ENCODE measurements at places on chromosomes 6 and 20. TPM values are rescaled to one million over a fixed set of nuclear protein-coding genes. Genes with fewer than 3 reads are reported as not detected.

LPIN3 gene
- polyA plus RNA-seq, result 5.4 TPM

KIAA1586 gene
- polyA plus RNA-seq, result 18.6 TPM

CEBPB gene
- 5.6 TPM for polyA plus RNA-seq

CD93 gene
- 19.8 TPM for polyA plus RNA-seq

MAS1 gene
- polyA plus RNA-seq, result 0.05 TPM

MROH8 gene
- polyA plus RNA-seq, result 11.1 TPM

- no peak for DNase-seq
These were observed 326.5 kb upstream of the RUNX2 start for GRCh38 chr6:45001663-45002062.

DNA sequence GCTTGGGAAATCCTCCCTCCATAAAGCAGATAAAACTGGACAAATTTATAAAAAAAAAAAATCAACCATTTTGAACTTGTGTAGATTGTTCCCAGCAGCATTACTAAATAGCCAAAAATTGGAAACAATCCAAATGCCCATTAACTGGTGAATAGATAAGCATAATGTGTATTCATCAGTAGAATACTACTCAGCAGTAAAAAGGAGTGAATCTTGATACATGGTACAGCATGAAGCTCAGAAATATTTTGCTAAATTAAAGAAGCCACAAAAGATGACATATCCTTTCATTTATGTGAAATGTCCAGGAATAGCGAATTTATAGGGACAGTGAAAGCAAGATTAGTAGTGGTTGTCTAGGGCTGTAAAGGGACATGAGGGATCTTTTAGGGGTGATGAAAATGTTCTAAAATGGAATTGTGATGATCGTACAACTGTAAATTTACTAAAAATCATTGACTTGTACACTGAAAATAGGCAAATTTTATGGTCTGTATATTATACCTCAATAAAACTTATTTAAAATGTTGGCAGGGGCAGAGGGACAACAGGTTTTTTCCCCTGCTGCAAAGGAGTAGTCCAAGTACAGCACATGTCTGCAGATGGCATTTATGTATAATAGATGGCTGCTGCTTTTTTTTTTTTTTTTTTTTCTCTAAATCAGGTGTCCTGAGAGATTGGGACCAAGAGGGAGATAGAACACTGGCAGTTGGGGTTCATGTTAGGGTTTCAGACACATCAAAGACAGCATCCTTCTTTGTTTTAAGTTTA lies 59.5 kb downstream of the CBFA2T2 start:
- no peak for DNase-seq

GRCh38 chr20:13786143-13786828 lies 1.5 kb downstream of the NDUFAF5 start:
- no peak for DNase-seq

- no peak for DNase-seq
These were observed 42.0 kb downstream of the JARID2 start for GRCh38 chr6:15287670-15288375.

DNA sequence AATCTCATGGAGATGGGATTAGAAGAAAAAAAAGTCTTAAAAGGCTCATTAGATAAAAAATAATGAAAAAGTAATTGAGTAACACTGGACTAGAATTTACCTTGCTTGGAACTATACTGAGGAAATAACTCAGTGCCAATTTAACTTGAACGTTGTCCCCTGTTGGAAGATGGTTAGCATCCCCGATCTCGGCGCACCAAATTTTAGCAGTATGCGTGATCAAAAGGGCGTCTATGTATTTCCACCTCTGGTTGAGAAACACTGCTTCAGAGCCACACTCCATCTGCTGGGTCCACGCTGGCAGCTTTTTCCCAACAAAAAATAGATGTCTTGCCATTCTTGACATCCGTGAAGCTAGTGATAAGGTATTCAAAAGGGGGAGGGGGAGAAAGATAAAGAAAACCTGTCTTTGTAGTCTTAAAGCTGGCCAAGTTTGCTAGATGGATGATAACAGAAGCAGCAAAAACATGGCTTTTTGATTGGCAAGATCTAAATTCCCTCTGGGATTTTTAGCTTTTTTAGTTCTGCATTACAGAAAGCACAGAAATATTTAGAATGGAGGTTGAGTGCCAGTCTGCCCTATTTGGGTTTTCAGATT lies 6.4 kb downstream of the HINT3 start:
- DNase-seq, result no peak

DNA sequence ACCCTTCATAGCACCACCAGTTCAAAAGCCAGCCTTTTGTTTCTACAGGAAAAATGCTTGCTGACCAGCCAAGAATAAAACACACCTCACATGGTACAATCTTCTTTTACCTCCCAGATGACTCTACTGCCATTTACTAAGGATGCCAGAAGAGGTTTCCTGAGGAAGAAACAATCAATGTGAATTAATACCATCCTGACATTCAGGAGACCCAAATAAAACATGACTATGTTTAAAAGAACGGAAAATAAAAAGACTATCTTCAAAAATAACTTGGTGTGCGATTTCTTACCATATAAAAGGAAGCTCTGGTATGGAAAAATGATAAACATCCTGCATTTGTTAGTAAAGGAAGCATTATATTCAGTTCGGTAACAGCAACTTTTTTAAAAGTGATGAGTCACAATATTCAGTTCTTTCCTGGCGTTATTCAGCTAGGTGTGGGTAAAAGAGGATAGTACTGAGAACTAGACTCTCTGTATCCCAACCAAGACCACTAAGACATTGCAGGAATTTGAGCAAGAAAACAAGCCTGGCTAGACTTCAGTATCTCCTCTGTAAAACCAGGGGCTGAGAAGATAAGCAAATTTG lies 16.3 kb downstream of the COL21A1 start:
- no peak for DNase-seq

DNA sequence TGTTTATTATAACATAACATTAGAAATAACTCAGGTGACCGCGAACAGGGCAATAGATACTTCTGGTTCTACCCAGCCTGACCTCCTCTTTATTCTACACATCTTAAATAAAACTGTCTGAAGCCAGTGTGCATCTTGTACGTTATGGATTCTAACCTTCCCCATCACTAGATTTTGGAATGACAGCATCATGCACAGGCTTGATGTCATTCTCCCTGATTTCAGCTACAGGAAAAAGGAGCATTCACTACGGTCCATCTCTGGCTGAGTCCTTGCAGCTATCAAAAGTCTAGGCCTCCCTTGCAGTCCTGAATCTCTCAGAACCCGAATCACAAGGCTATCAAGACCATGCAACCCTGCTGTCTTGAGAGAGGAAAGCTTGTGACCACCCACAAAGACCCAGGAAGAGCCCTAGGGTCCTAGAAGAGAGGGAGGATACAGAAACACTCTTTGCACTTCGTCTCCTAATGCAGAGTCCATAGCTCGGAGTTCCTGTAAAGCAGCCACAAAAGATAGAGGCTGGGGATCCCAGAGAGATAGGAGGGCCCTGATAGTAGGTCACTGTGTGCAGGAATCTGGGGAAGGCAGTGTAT lies 845 bp downstream of the HLA-DPA1 start:
- no peak for DNase-seq

DNA sequence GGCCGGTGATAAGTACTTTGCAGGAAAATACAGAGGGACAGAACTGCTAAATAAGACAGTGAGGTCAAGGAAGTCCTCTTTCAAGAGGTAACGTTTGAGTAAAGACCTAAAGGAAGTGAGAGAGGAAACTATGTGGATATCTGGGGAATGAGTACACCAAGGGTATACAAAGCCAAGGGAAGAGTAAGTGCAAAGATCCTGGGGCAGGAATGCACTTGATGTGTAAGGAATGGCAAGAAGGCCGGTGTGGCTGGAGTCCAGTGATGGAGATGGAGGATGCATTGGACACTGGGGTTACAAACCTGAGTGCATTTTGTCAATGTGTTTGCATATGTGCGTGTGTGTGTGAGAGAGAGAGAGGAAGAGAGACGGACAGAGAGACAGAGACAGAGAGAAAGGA lies 32.1 kb upstream of the TGM2 start:
- no peak for DNase-seq

DNA sequence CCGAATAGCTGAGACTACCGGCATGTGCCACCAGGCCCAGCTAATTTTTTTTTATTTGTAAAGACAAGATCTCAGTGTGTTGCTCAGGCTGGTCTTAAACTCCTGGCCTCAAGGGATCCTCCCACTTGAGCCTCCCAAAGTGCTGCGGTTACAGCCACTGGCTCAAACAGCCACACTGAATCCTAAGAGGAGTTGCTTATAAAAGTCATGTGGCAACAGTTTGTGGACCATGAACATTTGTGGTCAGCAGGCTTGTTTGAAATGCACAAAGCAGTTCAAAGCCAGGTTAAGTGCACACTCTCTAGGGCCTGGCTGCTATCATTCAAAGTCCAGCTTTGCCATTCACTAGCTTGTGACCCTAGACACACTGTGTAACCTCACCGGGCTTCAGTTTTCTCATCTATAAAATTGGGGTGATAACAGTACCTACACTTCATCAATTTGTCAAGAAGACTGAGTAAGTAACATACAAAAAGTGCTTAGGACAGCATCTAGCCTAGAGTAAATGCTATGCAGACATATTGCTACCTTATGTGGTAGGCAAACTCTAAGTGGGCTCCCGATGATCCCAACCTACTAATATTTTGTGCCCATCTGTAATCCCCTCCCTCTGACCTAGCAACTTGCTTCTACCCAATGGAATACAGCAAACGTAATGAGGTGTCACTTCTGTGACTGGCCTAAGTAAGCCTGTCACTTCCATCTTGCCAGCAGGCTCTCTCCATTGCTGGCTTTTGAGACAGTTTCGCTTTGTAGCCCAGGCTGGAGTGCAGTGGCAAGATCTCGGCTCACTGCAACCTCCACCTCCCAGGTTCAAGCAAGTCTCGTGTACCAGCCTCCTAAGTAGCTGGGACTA lies 122.9 kb downstream of the ZMYND8 start:
- DNase-seq, result no peak

DNA sequence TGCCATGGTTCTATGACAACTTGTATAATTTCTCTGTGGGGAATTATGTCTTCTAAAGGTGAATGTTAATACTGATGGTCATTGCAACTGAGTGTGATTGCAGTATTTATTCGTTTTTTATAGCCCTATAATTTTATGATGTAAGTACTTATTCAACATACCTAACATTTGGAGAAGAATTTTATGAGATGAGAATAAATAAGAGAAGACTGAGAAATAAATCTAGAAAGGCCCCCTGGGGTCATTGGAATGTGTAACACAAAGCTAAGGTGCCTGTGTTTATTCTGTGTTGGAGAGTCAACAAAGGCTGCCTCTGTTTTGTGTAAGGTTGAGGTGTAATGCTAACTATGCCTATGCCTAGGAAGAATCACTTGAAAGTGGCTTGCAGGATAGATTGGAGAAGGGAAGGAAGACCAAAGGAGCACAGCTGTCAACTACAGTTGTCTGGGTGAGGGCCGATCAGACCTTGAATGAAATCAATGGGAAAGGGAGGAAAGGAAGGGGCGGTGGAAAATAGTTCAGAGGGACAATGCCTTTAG lies 1076.7 kb downstream of the KIF16B start:
- DNase-seq, result no peak

GRCh38 chr20:4226330-4227084 lies 211.1 kb upstream of the RNF24 start:
- no peak for DNase-seq

DNA sequence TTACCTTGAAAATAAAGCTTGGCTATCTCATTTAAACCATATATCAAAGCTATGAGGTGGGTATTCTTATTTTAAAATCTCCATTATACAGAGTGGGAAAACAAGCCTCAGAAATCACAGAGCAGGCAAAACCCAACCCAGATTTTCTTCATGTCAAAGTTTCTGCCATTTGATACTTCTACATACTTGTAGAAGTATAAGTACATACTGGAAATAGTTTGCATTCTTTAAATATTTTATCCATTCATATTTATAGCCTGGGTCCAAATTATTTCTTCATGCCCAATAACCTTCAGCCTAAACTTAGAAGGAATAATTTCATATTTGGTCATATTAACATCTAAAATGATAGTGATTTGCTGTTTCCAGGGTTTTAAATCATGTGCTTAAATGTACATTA lies 61.8 kb downstream of the MLIP start:
- no peak for DNase-seq

GRCh38 chr20:24873025-24873620 lies 75.9 kb upstream of the CST7 start:
- DNase-seq, result no peak

DNA sequence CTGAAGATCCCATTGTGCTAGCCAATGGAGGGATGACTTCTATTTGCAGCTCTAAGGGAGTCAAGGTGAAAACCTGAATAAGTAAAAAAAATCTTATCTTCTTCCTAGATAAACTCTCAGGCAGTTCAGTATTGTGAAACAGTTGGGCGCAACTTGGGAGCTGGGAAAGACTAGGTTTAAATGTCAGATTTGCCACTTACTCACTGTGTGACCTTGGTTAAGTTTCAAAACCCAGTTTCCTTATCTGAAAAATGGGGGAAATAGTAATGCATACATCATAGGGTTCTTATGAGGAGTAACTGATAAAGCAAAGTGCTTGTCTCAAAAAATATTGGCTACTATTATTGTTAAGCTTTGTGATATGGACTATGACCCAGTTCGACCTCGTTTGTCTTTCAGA lies 88.8 kb downstream of the CD83 start:
- no peak for DNase-seq

GRCh38 chr6:44381739-44382138 lies 5.8 kb upstream of the CDC5L start:
- no peak for DNase-seq

DNA sequence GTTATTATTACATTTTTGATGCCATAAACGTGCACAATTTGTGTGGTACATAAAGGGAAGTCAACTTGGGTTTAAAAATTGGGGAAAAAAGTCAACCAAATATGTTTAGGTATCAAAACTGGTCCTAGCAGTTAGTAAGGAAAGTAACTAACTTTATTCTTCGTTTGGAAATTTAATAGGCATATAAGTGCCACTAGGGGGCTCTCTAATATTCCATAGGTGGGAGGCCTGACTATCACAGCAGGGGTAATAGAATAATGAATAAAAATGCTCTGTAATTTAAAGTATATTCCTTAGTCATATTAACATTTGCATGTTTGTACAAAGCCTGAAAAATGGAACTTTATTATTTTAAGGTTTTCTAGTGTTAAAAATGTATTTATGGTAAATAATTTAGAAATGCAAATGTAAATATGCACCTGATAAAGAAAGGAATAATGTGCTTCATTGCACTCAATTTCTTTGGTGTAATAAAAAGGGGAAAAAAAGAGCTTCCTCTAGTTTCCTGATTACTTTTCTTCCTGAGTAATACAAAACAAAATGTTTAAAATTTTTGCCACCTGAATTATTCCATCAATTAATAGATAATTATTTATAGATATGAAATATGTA lies 125.7 kb upstream of the HDAC2 start:
- peak; percentile 52 for DNase-seq

DNA sequence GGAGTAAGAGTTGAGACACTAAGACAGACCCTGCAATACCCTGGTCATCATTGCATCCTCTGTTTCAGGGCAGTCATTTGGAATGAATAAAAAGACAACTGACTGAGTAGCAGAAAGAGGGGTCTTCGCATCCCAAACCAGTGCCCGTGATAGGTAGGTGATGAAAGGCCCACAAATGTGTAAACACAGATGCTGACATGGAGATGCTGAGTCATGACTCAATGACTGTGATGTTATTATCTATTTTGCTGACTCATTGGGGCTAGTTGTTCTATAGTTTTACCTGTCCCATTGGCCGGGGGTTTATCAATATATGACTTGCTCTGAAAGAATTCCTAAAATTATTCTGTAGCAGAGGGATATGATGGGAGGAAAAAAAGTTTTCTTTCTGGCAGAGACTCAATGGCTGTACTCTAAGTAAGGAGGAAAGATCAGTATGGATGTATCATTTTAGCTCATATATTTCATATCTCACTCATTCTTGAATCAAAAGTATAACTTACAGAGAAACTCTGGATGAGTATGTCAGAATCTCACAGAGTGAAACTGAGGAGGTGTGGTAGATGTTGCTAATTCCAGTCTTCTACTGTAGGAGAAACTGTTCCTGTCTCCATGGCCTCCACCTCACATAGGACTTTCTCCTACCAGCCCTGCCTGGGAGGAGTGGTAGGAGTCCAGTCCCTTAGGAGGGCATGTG lies 119.9 kb upstream of the PREP start:
- DNase-seq, result no peak

Measured in spinal cord (tissue), 10 donors.